CD4-positive, alpha-beta memory T cell (primary cell): ENCODE measurements at places on chromosomes 4 and X.

- no peak for DNase-seq
These were observed 2.3 kb downstream of the PLAC8 start for GRCh38 chr4:83112231-83112630.

DNA sequence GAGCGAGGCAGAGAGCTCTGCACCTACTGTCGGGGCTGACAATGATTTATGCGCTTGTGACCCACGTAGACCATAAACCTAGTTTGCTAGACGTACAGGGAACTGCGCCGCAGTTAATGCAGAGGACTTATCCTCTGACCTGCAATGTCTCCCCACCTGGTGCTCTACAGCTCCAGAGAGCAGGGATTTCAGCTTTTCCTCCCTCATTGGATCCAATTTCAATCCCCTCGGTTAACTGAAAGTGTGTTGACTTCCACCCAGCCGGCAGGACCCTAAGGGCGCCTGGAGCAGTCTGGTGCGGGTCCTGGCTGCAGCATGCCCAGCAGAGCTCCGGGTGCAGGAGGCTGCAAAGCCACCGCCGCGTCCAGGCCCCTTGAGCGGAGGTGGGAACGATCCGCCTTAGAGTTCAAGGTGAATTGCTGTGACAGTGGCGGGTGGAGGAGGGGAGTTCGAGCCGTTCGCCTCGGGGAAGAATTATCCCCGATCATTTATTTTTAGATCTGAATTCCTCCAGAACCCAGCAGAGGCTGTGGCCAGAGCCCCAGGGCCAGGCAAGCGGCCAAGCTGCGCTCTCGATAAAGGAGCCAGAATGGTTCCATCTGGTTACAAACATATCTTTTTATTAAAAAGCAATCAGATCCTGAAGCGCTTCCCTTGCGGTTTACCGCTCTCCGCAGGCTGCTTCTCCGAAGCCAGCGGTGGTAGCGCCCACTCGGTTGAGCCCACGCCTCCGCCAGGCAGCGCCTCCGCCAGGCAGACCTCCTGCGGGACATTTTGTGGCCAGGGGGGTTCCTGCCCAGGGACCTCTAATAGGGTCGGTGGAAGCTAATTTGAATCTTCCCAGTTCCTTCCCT, 66.0 kb downstream of the FBXO8 start:
- DNase-seq: no peak

DNA sequence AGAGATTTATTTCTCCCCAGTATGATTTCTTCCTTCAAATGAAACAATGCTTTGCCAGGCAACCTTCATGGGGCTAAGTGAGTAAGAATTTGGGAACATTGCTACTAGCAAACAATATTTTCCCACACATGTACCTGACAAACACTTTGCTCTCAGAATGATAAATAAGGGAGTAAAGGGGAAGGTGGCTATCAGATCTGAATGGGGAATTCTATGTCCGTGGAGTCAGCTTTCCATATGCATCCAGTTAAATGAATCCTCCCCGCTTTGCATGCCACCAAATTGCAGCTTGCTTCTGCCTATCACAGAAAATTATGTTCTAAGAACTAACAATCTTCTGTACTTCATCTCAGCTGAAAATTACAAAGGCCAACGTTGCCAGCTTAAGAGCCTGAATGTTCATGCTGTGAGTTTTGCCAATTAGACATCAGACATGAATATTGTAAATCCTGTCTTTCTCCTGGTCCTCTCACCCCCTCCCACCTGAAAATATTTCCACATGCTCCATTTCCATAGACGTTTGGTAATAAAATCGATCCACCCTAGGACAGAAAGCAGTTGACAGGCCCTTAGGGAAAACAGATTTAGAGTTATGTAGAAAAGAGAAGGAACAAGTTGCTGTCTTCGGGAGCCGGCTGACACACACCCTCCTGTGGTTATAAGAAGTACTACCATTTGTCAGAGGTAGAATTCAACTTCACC, 6.3 kb downstream of the MEPE start:
- DNase-seq: no peak

- DNase-seq: no peak
These were observed 47.5 kb upstream of the SCRG1 start for GRCh38 chr4:173446416-173446815.

- DNase-seq: no peak
These were observed 582.4 kb downstream of the FAM133A start for GRCh38 chrX:94256396-94256795.

DNA sequence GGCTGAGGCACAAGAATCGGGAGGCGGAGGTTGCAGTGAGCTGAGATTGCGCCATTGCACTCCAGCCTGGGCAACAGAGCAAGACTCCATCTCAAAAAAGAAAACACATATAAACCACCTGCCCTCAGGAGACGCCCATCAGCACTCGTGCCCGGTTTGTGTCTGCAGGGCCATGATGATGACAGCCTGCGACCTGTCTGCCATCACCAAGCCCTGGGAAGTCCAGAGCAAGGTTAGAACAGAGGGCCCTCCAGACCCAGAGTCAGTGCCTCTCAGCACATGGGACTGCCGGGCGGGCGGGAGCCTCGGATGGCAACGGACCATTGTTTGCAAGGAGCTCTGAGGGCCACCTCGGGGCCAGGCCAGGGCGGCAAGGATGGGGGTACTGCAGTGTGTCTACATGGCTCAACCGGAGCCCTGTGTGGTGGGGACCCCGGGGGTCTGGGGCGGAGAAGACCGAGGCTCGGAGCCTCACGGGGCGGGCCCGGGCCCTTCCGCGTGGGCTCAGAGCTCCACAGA, 9.3 kb downstream of the ATP5ME start:
- no peak for DNase-seq

DNA sequence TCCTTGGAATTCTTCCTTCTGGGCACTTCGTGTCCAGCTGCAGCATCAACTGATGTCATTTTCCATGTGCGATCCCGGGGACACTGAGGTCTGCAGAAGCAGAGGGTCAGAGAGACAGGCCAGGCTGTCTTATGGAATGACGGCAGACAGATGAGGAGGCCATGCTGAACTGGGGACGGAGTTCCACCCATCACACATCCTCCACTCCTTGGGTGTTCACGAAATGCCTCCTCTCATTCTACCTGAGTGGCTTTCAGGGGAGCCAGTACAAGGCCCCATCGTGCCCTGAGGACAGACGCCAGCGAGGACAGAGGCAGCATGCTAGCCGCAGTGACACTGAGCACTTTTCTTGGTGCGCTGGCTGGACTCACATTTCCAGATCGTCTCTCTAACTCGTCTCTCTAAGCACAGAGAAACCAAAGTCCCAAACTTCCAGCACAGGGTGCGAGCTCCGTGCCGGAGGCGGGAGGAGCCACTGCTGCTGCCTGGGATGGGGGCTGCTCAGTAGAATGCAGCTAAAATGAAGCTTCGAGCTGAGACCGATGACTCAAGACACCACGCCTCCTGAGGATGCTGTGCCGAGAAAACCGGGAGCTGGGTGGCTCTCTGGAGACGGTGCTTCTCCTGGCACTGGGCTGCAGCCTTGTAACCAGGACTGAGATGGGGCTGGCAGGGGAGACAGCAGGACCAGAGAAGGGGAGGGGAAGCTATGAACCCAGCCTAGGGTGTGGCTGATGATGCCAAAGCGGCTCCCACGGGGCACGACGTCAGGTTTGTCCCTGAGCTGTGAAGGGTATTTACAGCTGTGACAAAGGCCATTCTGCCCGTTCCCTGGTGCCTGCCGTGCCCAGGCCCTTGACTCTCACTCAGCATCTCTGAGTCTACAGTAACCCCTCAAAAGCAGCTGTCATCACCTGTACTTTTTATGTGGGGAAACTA, 8.2 kb downstream of the ABLIM2 start:
- no peak for DNase-seq

DNA sequence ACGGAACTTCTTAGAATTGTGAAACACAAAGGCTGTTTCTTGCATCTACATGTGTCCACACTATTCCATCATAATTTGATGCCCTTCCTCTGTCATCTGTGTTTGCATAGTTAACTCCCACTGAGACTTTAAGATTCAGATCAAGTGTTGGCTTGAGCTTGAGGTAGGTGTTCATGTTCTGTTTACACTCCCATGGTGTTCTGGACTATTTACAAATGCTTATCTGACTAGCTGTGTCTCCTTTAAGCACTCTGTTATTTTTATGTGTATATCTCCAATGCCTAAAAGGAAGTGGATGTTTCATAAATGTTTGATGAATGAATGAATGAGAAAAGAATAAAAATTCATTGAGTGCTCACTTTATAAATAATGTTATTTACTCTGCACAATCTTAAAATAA, 622.7 kb downstream of the RAB28 start:
- no peak for DNase-seq

DNA sequence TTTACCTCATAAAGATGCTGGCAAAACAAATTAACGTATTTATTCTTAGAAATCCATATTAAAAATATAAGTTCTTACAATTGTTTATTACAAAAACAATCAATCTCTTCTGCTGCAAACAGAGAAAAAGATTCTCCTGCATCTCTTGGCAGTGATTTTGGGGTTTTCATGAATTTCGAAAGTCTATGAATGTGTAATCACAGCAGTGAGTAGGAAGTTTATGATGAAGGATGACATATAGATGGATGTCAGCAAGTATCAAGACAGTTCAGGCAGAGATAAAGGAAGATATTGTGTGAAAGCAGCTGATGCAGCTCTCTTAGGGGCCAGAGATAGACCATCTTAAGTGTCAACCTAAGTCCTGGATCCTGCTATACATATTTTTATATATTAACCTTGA, 196.9 kb upstream of the BANK1 start:
- DNase-seq: no peak

DNA sequence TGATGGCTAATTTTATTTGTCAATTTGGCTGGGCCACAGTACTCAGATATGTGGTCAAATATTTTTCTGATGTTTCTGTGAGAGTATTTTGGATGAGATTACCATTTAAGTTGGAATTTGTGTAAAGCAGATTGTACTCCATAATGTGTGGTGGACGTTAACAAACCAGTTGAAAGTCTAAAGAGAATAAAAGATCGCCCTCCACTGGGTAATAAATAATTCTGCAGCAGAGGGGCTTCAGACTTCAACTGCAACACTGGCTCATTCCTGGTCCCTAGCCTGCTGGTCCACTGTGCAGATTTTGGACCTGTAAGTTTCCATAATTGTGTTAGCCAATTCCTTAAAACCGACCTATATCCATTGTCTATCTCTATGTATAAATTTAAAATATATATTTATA, 540.3 kb downstream of the PCDH18 start:
- DNase-seq: no peak

- DNase-seq: no peak
These were observed 31.4 kb downstream of the TBC1D9 start for GRCh38 chr4:140724760-140725159.

GRCh38 chr4:36757580-36758311, 476.3 kb downstream of the DTHD1 start:
- no peak for DNase-seq

DNA sequence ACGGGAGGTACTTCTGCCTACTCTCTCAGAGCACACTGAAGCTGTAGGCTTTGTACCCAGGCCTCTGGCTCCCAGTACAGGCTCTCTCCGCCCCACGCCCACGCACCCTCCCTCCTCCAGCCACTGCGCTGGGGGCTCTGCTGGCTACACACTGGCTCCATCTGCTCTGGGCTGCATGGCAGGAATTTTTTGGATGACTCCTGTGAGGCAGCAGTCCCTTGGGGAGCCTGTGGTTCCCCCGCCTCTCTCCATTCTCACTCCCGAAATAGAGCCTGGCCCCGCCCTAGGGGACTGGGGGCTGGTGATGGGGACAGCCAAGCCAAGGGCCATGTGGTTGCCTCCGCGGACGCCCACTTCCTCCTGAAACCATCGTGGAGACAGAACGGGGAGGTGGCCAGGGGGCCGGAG, 58.1 kb upstream of the ADRA2C start:
- DNase-seq: no peak

DNA sequence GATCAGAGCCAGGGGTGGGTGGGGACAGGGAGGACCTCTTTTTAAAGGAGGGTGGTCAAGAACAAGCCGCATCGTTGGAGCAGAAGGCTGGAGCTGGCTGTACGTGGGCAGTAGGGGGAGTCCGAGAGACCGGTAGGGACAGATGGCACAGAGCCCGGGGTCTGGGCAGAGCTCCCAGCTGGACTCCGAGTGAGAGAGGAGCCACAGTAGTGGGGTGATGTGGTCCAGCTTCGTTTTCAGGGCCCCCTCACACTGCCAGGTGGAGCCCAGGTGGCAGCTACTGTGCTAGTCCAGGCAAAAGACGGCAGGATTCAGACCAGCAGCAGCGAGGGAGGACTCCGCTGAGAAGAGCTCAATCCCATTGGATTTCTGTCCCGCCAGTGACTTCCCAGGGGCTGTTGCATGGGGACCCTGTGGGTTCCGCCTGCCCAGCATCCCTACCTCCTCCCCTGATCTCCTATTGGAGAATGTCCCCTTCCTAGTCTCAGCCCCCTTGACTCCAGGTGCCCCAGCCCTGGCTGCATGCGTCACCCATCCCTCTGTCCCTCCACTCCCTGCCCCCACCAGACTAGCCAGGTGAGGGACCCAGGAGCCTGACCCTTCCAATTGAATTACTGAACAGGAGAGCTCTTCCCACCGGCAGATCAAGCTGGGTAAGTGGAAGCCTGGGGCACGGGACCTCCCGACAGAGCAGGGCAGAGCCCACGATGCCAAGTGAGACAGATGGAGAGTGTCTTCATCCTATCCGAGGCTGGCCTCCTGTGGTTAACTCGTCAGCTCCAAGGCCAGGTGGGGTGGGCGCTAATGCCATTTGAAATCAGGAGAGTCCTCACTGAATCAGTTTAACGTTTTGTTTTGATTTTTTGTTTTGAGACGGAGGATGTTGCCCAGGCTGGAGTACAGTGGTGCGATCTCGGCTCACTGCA, 2.9 kb downstream of the ARHGAP4 start:
- DNase-seq: no peak

- no peak for DNase-seq
These were observed 21.5 kb downstream of the FAM9C start for GRCh38 chrX:13022926-13023325.

DNA sequence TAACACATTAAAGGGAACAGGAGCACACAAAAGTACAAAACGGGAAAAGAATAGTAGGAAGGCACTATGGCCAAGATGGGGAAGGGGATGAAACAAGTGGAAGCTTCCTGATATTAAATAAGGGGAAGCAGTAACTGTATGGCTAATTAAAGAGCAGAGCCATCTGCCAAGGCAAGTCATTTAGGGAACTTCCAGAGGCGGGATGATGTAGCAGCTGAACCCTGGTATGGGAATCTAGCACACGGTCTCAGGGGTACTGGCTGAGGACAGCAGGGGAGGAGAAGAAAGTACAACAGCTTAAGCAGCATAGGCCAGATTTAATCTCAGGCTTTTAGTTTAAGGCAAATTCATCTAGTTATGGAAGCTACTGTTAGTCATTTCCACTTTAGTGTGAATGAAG, 59.1 kb downstream of the IGFBP7 start:
- no peak for DNase-seq
